Aorta (tissue), 5 donors: ENCODE measurements at places on chromosomes 7 and 10.

DNA sequence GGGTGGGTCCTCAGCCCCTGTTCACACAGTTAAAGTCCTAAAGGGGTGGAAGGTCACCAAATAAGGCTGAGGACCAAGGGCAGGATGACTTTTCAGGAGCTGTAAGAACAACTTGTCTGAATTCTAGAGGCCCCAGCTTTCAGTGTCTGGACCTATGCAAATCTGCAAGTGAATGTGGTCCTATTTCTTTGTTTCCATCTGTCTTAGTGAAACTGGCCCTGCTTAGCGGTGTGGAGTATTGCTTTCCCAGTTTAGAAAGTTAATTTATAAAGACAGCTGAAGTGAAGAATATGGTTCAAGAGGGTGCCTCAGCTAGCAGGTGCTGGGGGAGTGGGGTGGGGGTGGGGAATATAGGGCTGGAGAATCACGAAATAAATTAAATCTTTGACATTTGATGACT lies 40.1 kb downstream of the HHEX start:
- no peak for DNase-seq

- no peak for DNase-seq
Observed at GRCh38 chr7:135707570-135707966, 20.4 kb downstream of the SLC13A4 start.

- DNase-seq: peak; percentile 43
Observed at GRCh38 chr10:34941471-34942357, 126.6 kb upstream of the PARD3 start.

DNA sequence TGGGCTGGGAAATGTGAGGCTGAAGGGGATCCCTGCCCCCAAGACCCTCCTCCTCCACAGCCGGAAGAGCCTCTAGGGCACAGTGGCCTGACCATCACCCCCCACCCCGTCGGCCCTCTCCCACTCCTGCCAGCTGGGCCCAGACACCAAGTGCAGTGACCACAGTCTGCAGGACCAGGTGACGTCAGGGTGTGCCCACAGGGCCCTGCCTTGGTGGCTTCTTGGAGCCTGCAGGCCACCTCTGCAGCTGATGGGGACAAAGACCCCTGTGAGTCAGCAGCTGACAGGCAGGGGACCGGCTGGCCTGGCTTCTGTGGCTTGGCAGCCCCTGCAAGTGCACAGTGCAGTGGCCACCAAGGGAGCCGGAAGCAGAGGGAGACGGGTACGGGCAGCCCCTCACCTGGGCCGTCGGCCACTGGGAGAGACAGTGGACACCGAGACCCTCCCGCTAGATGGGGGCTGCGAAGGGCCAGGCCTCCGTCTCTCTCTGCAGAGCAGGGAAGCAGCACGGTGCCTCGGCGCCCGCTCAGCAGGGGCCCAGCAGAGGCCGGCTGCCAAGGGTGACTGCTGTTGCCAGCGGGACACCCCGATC lies 274.6 kb downstream of the ELFN1 start:
- peak; percentile 72 for DNase-seq
